Kidney (tissue), 22 donors: ENCODE measurements at places on chromosomes 6 and 20. TPM values are rescaled to one million over a fixed set of nuclear protein-coding genes. Genes with fewer than 3 reads are reported as not detected.
A peak's percentile ranks its signal among the peaks of the same experiment; 100 is the strongest.

DNA sequence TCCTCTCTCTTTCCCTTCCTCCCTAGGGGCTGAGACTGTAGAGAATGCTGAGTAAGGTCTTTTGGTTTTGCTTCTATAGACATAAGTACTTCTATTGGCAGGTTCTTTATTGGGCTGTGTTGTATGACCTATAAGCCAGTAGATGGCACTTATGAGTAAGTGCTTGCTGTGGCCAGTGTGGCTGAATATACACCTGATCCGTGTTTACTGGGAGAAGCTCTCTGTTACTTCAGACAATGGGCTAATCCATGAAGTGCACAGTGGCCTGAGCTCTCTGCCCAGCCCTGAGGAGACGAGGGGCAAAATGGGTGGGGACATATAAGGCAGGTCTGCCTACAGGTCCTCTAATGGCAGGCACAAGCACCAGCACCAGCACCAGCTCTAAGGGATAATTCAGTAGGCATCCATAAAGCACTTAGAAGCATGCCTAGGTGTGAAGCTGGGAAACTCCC is 610.3 kb downstream of the RNF144B start:
- no peaks in the 10 kb centered on the region for H3K27me3 ChIP-seq
- DNase-seq, result peak; percentile 52
- no peaks in the 10 kb centered on the region for H3K36me3 ChIP-seq
- no peak overlapping the region for H3K4me3 ChIP-seq
- H3K27ac ChIP-seq, result no peak overlapping the region

DNA sequence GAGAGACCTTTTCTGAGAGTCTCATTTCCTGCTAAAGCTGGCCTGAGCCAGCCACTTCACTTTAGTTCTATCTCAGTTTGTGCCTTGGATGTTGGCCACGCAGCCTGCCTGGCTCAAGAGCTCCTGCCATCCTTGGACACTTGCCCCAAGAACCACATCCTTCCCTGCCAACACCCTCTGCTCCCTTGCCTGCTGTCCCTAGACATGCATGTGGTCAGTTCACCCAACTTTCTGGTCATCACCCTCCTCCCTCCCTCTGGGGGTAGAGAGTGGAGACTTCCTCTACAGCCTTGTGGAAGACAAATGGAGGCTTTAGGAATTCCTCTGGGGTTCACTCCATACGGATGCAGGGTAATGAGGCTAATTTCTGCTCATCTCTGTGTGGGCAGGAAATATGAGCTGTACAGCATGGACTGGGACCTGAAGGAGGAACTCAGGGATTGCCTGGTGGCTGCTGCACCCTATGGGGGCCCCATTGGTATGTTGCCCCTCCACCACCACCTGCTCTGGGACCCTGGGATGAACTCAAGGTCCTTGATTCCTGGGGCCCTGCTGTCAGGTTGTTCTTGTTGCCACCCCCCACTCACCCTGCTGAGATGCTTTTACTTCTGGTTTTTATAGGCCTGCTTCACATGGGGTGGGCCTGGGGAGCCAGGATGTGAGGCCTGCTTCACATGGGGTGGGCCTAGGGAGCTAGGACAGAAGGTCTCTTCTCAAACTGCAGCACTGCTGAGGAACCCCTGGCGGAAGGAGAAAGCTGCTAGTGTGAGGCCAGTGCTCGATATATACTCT is 13.8 kb upstream of the PTPRA start:
- H3K4me3 ChIP-seq, result no peak overlapping the region
- H3K27ac ChIP-seq, result no peak overlapping the region
- H3K4me1 ChIP-seq, result no peaks in the 10 kb centered on the region
- DNase-seq, result no peak
- H3K27me3 ChIP-seq, result no peaks in the 10 kb centered on the region

GRCh38 chr6:108944071-108944470 is 95.8 kb downstream of the ARMC2 start:
- H3K4me3 ChIP-seq, result no peak overlapping the region
- peak overlapping the region; percentile 82 for H3K27ac ChIP-seq
- peaks cover 15% of the 10 kb centered on the region for H3K4me1 ChIP-seq
- no peaks in the 10 kb centered on the region for H3K27me3 ChIP-seq

DNA sequence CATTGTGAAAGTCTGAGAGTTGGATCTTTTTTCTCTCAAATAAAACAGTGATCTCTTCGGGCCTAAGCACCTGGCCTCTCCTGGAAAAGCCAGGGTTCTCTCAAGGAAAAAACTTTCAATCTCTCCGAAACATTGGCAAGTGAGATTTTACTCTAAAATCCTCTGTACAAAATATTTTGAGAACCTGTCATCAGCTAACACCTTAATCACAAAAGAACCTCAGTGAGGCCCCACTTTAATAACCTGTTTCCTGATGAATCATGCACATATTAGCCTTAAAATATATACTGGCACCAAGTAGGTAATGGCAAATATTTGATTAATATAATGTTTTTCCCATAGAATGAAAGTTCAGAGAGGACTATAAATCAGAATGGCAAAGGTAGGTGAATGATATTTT is 177.9 kb downstream of the FRK start:
- H3K36me3 ChIP-seq, result no peaks in the 10 kb centered on the region
- DNase-seq, result no peak
- no peaks in the 10 kb centered on the region for H3K4me1 ChIP-seq
- H3K27ac ChIP-seq, result no peak overlapping the region
- no peak overlapping the region for H3K4me3 ChIP-seq

DNA sequence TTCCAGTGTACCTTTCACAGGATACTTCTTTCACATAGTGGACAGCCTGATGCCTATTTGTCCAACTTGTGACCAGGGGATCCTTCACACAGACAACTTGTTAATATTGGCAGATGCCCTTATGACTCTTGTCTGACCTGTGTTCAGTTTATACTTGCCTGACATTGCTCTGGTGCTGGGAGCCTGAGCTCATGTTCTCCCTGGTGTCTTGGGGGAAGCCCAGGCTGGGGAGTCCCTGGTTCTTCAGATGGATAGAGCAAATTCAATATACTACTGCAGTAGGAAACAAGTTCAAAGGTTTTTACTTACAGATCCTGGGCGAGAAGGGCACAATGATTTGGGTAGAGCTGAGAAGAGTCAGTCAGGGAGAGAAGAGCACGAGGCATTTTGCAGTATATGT is 76.1 kb downstream of the NKAIN2 start:
- H3K27ac ChIP-seq, result no peak overlapping the region
- no peaks in the 10 kb centered on the region for H3K4me1 ChIP-seq
- no peak overlapping the region for H3K4me3 ChIP-seq
- no peak for DNase-seq
- H3K36me3 ChIP-seq, result no peaks in the 10 kb centered on the region

GRCh38 chr6:121434037-121434770 is 1.2 kb upstream of the GJA1 start:
- no peak overlapping the region for H3K27ac ChIP-seq
- no peaks in the 10 kb centered on the region for H3K4me1 ChIP-seq
- no peak overlapping the region for H3K4me3 ChIP-seq
- no peaks in the 10 kb centered on the region for H3K36me3 ChIP-seq
- DNase-seq, result no peak

The FAM83D gene
- total RNA-seq, result 0.79 TPM

The SLCO4A1 gene
- 80.3 TPM for total RNA-seq

The VWA7 gene
- 32.5 TPM for total RNA-seq
